ENCODE measurements at places on chromosomes 2 and 18. TPM values are rescaled to one million over a fixed set of nuclear protein-coding genes. Genes with fewer than 3 reads are reported as not detected.

The ERICH2 gene
- total RNA-seq, result not detected

The NT5C1B gene
- total RNA-seq, result not detected

The DES gene
- total RNA-seq, result 182 TPM

The SLC9A2 gene
- total RNA-seq, result not detected

The CRYBA2 gene
- not detected for total RNA-seq

The PLCD4 gene
- 1.9 TPM for total RNA-seq

The BOLA3 gene
- 47.3 TPM for total RNA-seq

The FSHR gene
- total RNA-seq, result not detected

Measured in ascending aorta (tissue), 2 donors.